ENCODE measurements at places on chromosomes 16 and 17.

- no peak for DNase-seq
Measured at GRCh38 chr17:63635787-63636186, 13.6 kb downstream of the MAP3K3 start.

GRCh38 chr17:62062944-62063343, 2.1 kb downstream of the MED13 start:
- no peak for DNase-seq

GRCh38 chr16:57628008-57628781, at the start of gene ADGRG1:
ADGRG1 (plus strand) TSS chr16:57628630; CDS start chr16:57650288, 21,658 bp downstream.
- peak; percentile 56 for DNase-seq

- DNase-seq: no peak
Measured at GRCh38 chr16:1146409-1146808, 6.5 kb upstream of the CACNA1H start.

GRCh38 chr16:28845761-28846079, 428 bp downstream of the TUFM start:
- no peak for DNase-seq

- no peak for DNase-seq
Measured at GRCh38 chr17:78634154-78634553, 57.0 kb upstream of the DNAH17 start.
